ENCODE measurements at places on chromosomes 11 and 22. TPM values are rescaled to one million over a fixed set of nuclear protein-coding genes. Genes with fewer than 3 reads are reported as not detected.

- no peaks in the 10 kb centered on the region for H3K4me1 ChIP-seq
- DNase-seq: no peak
- no peaks in the 10 kb centered on the region for H3K27me3 ChIP-seq
- H3K4me3 ChIP-seq: no peak overlapping the region
These were observed 236.3 kb downstream of the KIRREL3 start for GRCh38 chr11:126764231-126764630.

GRCh38 chr11:124605719-124606118 lies 5.5 kb upstream of the PANX3 start:
- no peaks in the 10 kb centered on the region for H3K27me3 ChIP-seq
- H3K27ac ChIP-seq: no peak overlapping the region
- DNase-seq: no peak
- H3K4me1 ChIP-seq: no peaks in the 10 kb centered on the region
- H3K4me3 ChIP-seq: no peak overlapping the region

The CREB3L1 gene
- total RNA-seq: 2.1 TPM

- no peaks in the 10 kb centered on the region for H3K27me3 ChIP-seq
- H3K27ac ChIP-seq: no peak overlapping the region
- H3K4me3 ChIP-seq: no peak overlapping the region
- DNase-seq: no peak
These were observed 590.2 kb upstream of the ANO5 start for GRCh38 chr11:21602699-21603098.

DNA sequence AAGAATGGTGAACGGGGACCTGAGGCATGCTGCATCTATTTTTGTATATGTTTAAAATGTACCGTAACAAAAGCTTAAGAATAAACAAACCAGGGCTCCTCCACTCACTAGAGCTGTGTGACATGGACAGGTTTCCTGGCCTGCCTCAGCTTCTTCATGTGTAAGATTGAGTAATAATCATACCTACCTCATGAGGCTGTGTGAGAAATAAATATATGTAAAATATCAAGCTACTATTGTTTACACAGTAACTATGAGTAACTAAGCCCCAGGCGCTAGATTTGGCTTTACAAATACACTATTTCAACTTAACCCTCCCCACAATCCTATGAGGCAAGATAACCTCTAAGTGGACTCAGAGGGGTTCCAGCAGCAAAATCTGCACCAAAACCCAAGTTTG lies 66.4 kb downstream of the SMCO4 start:
- H3K27ac ChIP-seq: no peak overlapping the region
- H3K4me1 ChIP-seq: peaks cover 8% of the 10 kb centered on the region
- no peaks in the 10 kb centered on the region for H3K27me3 ChIP-seq
- DNase-seq: no peak

The RIBC2 gene
- total RNA-seq: 0.19 TPM

The SCUBE1 gene
- total RNA-seq: 0.38 TPM

GRCh38 chr11:2526808-2527381 lies 82.1 kb downstream of the KCNQ1 start:
- no peaks in the 10 kb centered on the region for H3K36me3 ChIP-seq
- H3K4me1 ChIP-seq: peaks cover 28% of the 10 kb centered on the region
- H3K27me3 ChIP-seq: no peaks in the 10 kb centered on the region
- no peak overlapping the region for H3K4me3 ChIP-seq
- H3K27ac ChIP-seq: peak overlapping the region; percentile 54

The PIWIL4 gene
- total RNA-seq: 3.1 TPM

- peaks cover 22% of the 10 kb centered on the region for H3K4me1 ChIP-seq
- H3K27me3 ChIP-seq: no peaks in the 10 kb centered on the region
- no peak for DNase-seq
- peaks cover 43% of the 10 kb centered on the region for H3K36me3 ChIP-seq
These were observed 6.3 kb downstream of the HRAS start for GRCh38 chr11:528815-529727.

GRCh38 chr11:12673924-12674570 lies at the start of gene TEAD1:
Gene TEAD1, plus strand, starts transcription at chr11:12674421.
- peaks cover 5% of the 10 kb centered on the region for H3K4me1 ChIP-seq
- no peaks in the 10 kb centered on the region for H3K27me3 ChIP-seq
- no peaks in the 10 kb centered on the region for H3K36me3 ChIP-seq
- H3K4me3 ChIP-seq: peak within 1 kb of the TSS; percentile 70
